ENCODE measurements at places on chromosomes 16 and 17.

DNA sequence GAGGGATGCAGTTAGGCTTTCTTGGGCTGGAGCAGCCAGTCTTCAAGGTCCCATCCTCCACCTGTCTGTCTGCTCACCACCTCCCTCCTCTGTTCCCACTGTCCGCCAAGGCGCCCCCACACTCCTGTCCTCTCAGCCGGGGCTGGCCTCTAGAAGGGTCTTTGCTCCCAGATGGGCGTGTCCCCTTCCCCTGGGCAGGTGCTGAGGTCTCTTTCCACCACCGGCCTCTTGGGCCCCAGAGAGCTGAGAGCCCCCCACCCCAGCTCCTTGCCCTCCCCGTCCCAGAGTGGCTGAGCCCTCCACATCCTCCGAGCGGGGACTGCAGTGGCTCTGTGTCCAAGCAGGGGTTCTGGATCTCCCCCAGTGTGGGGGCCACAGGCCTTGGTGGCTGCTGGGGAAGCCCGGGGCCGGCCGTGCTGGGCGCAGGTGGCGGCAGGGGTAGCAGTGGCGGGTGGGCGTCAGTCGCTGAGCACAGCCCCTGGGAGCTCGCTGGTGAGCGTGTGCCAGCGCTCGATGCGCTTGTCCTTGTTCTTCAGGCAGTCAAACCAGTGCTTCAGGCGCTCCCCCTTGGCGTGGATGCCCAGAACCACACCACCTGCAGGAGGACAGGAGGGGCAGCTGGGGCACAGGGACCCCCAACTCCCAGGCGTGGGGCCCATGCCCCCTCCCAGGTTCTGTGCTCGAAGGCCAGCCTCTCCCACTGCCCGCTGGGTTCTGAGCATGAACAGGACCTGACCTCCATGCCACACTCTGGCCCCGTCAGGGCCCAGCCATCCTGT is 9.8 kb downstream of the SCGB1C2 start:
- DNase-seq, result no peak

DNA sequence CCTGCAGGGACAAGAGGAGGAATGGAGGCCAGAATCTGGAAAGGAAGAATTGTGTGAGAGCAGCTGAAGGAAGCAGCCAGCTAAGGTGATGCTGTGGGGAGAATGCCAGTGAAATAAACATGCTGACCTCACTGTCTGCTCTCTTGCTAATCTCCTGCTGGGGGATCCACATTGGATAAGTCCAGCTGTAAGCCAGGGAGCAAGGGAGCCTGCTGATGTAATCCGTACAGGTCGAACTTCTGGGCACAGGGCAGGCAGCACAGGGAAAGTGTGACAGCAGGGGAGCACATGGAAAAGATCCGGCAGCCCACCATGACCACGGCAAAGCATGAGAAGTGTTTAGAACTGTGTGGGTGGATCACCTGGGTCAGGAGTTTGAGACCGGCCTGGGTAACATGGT is 7.5 kb upstream of the XPO6 start:
- no peak for DNase-seq

- peak; percentile 38 for DNase-seq
Measured at GRCh38 chr17:7560172-7561027, 1.3 kb upstream of the SENP3 start.

DNA sequence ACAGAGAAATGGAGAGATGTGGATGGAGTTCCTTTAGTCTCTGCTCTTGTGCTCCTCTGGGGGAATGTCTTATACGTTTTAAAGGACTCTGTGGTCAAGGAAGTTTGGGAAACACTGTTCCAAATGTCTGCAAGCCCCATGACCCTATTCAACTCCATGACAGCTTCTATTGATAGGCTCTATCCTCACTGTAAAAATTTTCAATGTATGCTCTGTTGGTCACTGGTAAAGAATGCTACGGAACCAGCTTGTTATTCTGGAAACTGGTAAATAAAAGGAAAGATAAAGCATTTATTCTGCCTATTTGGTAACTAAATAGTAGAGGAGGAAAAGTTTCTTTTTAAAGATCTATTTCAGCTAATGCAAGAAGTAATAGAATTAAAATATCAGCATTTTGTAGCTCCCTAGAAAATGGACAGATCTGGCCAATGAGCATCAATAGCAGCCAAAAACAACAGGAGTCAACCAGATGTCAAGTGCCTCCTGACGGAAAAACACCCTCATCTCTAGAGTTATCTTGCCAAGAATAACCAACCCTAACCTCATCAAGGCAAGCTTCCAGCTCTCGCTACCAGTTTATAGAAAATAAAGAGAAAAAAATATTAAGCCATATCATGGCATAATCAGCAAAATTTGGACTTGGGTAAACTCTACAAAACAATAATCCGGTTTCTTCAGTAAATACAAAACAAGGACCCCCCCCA is 16.1 kb downstream of the GDE1 start:
- no peak for DNase-seq

- no peak for DNase-seq
Measured at GRCh38 chr16:85449191-85449884, 163.8 kb upstream of the GSE1 start.

- no peak for DNase-seq
Measured at GRCh38 chr17:54085020-54085419, 262.3 kb downstream of the KIF2B start.

DNA sequence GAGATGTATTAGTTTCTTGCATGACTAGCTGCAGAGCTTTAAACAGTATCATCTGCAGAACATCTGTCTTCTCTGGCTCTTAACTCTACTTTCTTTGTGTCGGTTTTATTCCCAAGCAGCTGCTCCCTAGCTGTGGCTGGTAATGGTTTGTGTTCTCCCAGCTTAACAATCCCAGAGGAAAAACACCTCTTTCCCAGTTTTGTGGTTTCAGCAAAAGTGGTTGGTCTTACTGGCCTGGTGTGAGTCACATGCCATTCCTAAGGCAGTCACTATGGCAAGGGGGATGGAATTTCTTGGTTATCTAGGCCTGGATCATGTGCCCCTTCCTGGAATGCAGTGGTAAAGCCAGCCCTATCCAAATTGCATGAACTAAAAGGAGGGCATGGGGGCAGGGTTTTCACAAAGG is 27.5 kb downstream of the OMG start:
- DNase-seq, result no peak

GRCh38 chr17:65633146-65633881 is 71.9 kb upstream of the AXIN2 start:
- no peak for DNase-seq

- peak; percentile 63 for DNase-seq
Measured at GRCh38 chr17:44219616-44220212, at the start of gene UBTF. TSS of gene UBTF (minus strand) at chr17:44219675. CDS start at chr17:44218229, 1,446 bp downstream.

DNA sequence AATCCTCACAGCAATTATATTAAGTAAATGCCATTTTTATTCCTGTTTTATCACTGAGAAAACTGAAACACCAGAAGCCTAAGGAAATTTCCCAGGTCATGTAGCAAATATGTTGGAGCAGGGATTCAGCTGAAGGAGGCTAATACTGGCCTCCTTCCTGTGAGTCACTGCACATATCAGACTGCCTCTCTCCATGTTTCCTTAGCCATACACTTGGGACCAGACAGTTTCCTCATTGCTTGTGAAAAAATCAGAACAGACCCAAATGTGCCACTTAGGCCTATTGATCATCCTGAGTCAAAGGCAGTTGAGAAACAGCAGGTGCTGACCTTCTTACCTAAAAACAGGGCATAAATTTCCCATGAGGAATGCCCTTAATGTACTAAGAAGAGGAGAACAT is 18.9 kb upstream of the ELAC2 start:
- no peak for DNase-seq

DNA sequence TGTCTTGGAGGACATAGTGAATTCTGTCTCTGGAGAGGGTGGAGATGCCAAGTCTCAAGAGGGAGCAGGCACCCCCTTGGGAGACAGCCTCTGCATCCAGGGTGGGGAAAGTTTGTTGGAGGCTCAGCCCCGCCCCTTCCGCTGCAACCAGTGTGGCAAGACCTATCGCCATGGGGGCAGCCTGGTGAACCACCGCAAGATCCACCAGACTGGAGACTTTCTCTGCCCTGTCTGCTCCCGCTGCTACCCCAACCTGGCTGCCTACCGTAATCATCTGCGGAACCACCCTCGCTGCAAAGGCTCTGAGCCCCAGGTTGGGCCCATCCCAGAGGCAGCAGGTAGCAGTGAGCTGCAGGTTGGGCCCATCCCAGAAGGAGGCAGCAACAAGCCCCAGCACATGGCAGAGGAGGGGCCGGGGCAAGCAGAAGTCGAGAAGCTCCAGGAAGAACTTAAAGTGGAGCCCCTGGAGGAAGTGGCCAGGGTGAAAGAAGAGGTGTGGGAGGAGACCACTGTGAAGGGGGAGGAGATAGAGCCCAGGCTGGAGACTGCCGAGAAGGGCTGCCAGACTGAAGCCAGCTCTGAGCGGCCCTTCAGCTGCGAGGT is 5.2 kb downstream of the ZNF646 start:
- DNase-seq, result no peak

DNA sequence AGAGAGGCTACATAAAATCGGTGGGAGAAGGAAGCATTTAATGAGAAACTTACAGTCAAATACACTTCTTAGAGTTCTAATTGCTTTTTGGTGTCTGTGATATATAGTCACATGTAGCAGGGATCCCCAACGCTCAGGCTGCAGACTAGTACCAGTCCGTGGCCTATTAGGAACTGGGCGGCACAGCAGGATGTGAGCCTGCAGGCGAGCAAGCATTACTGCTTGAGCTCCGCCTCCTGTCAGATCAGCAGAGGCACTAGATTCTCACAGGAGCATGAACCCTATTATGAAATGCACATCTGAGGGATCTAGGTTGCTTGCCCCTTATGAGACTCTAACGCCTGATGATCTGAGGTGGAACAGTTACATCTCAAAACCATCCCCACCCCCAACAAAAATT is 158.5 kb downstream of the TANC2 start:
- DNase-seq, result no peak

DNA sequence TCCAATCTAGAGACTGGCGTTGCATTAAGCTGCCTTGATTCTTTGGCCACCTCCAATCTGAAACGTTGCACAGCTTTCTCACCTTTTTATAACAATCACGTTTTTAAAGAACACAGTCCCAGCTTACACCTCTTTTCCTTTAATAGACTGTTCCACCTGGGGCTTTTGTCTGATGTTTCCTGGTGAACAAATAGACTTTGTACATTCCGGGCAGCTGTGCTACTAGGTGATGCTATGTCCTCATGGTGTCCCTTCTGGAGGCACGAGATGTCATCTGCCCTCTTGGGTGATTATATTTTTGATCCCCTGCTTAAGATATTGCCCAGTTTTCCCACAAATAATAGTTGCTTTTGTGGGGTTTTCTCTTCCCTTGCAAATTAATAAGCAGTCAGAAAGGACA is 225.5 kb downstream of the SOX9 start:
- no peak for DNase-seq

GRCh38 chr16:48197294-48197693 is 41.5 kb upstream of the ABCC12 start:
- no peak for DNase-seq

GRCh38 chr17:9054126-9054975 is 33.0 kb downstream of the NTN1 start:
- no peak for DNase-seq

- DNase-seq, result no peak
Measured at GRCh38 chr17:28173801-28174200, 131.3 kb downstream of the NLK start.
